Esophagus muscularis mucosa (tissue), 4 donors: ENCODE measurements at places on chromosomes 11 and 22. TPM values are rescaled to one million over a fixed set of nuclear protein-coding genes. Genes with fewer than 3 reads are reported as not detected.

DNA sequence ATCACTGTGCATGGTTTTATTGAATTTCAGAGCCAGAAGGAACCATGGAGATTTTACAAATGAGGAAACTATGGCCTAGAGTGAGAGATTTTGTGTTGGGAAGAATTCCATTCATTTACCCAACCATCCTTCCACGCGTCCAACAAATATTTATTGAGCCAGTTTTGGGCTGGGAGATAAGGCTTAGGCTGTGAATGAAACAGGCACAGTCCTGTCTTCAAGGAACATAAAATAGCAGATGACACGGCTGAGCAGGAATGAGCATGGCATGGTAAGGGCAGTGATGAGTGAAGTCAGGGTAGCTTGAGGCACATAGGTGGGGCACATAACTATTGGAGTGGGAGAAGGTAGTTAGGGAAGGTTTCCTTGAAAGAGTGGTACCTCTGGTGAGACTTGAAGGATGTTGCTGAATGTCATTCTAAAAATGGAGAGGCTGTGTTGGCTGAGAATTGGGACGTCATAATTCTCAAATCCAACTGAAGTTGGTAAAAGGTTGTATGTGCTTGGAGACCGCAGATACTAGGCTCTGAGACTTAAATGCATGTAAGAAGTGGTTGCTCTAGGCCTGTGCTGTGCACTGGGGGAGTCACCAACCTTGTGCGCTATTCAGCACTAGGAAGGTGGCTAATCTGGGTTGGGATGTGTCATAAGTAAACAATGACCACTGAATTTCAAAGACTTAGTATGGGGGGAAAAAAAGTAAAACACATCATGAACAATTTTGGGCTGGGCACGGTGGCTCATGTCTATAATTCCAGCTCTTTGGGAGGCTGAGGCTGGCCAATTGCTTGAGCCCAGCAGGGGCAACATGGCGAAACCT is 51.9 kb downstream of the TEAD1 start:
- H3K27ac ChIP-seq: no peak overlapping the region
- peak; percentile 60 for DNase-seq
- no peaks in the 10 kb centered on the region for H3K36me3 ChIP-seq

The PIH1D2 gene
- total RNA-seq: 1.3 TPM

DNA sequence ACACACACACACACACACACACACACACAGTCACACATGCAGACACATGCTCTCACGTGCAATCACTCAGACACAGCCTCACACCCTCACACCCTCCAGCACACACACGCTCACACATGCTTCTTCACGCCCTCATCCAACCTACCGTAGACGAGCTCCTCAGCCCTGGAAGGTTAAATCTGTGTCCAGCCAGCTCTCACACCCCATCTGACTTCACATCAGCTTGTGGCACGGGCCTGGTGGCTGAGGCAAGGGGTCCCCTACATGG is 1.3 kb upstream of the SCUBE1 start:
- peaks cover 49% of the 10 kb centered on the region for H3K4me1 ChIP-seq
- no peak for DNase-seq
- no peak overlapping the region for H3K4me3 ChIP-seq
- no peak overlapping the region for H3K27ac ChIP-seq

DNA sequence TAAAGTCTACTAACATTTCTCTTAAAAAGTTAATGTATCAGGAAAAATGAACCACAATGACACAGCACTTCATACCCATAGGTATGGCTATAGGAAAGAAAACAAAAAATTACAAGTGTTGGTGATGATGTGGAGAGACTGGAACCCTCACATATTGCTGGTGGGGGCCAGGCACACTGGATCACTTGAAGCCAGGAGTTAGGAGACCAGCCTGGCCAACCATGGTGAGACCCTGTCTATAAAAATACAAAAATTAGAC is 26.7 kb downstream of the TCF20 start:
- H3K27ac ChIP-seq: no peak overlapping the region
- no peaks in the 10 kb centered on the region for H3K27me3 ChIP-seq
- H3K4me1 ChIP-seq: no peaks in the 10 kb centered on the region
- no peak for DNase-seq
- no peaks in the 10 kb centered on the region for H3K36me3 ChIP-seq

The RHOD gene
- 22.8 TPM for total RNA-seq

- peaks cover 43% of the 10 kb centered on the region for H3K4me1 ChIP-seq
- DNase-seq: no peak
- no peaks in the 10 kb centered on the region for H3K36me3 ChIP-seq
- H3K27me3 ChIP-seq: no peaks in the 10 kb centered on the region
- H3K27ac ChIP-seq: peak overlapping the region; percentile 35
These were observed 16.7 kb downstream of the AMOTL1 start for GRCh38 chr11:94784884-94785283.

The GP1BB gene
- 16.7 TPM for total RNA-seq

DNA sequence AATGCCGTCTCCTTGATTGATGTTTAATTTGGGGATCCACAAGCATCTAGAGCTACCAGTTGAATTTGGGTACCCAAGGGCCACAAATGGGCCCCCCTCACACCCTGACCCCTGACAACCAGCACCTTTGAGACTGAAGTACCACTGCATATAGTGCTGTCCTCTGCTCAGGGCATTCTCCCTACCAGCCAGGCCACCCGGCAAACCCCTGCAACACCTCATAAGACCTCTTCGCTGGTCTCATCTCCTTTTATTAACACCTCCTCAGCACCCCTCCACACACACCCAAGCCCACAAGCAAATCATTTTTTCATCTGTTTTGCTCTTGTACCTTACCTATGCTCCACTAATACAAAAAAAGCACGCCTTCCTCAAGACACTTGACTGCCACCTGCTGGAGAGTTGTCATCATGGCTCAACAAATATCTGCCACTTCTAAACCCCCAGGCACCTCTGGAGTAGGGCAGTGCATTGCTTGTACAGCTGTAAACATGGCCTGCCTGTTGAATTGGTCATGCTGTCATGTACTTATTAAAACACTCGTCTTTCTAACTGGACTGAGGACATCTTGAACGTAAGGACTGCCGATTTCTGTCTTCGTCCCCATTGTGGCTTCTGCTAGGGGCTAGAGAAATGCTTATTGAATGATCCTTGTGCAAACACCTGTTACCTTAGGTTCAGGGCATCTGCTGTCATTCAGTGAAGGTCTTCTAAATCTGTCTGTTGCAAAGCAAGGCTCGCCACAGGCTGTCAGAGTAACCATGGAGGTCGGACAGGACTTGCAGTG is 66.5 kb downstream of the BMAL1 start:
- H3K36me3 ChIP-seq: peaks cover 6% of the 10 kb centered on the region
- H3K27ac ChIP-seq: no peak overlapping the region
- no peaks in the 10 kb centered on the region for H3K27me3 ChIP-seq
- H3K4me3 ChIP-seq: no peak overlapping the region
- DNase-seq: no peak

The WT1 gene
- 3.5 TPM for total RNA-seq

- no peak overlapping the region for H3K4me3 ChIP-seq
- DNase-seq: no peak
- H3K27me3 ChIP-seq: no peaks in the 10 kb centered on the region
- peaks cover 35% of the 10 kb centered on the region for H3K4me1 ChIP-seq
- H3K27ac ChIP-seq: peak overlapping the region; percentile 19
These were observed 17.2 kb downstream of the CBX7 start for GRCh38 chr22:39135092-39135896.

DNA sequence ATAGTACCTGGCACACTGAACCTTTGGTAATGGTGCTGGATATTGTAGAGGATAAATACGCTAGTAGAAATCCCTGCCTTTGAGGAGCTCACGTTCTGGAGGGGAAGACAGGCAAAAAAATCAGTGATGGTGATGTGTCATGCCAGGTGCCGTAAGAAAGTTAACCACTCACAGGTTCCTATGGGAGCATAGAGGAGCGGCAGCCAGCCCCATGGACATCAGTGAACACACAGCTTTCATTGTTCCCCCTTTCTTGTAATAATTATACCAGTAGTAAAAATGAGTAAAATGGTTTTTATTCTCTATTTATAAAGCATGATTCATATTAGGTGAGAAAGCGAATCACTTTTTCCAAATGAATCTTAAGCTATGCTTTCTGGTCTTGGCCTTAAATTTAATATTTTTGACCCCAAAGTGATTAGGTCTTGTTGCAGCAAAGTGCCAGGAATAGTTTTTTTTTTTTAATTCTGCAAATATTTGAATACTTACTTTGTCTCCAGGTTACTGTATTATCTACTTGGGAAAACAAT is 57.9 kb downstream of the UVRAG start:
- no peak for DNase-seq
- no peak overlapping the region for H3K27ac ChIP-seq
- H3K36me3 ChIP-seq: no peaks in the 10 kb centered on the region
- peaks cover 33% of the 10 kb centered on the region for H3K4me1 ChIP-seq

- no peak overlapping the region for H3K27ac ChIP-seq
- no peaks in the 10 kb centered on the region for H3K27me3 ChIP-seq
- peaks cover 21% of the 10 kb centered on the region for H3K4me1 ChIP-seq
- no peaks in the 10 kb centered on the region for H3K36me3 ChIP-seq
- DNase-seq: no peak
These were observed 180.0 kb downstream of the WNT11 start for GRCh38 chr11:76026281-76026680.

DNA sequence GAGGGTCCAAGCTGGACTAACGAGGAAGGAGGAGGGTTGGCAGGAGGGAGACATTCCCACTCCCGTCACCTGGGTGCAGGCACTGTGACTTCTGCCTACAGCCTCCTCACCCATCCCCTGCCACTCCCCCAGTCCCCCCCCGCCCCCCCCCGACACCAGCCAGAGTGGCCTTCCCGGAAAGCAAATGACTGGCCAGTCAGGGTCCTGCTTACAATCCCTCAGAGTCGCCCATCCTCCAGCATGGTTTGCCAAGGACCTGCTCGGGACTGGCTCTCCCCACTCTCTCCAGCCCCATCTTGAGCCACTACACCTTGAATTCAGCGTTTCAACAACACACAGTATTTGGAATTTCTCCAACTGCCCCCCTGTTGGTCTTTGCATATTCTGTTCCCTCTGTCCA is 59.6 kb downstream of the THAP12 start:
- no peaks in the 10 kb centered on the region for H3K36me3 ChIP-seq
- H3K4me1 ChIP-seq: peaks cover 18% of the 10 kb centered on the region
- no peak overlapping the region for H3K27ac ChIP-seq
- DNase-seq: no peak
- H3K4me3 ChIP-seq: peak overlapping the region; percentile 14

DNA sequence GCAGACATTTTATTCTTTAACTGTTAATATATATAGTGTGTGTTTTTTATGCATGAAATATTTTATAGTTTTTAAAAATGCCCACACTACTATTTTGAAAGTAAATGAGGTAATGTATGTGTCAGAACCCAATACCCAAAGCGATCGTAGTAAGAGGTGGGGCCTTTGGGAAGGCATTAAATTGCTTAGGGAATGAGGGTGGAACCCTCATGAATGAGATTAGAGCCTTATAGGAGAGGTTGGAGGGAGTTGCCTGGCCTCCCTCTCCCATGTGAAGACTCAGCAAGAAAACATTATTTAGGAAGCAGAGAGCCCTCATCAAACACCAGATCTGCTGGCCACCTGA is 11.1 kb downstream of the KLHL35 start:
- DNase-seq: no peak
- H3K36me3 ChIP-seq: no peaks in the 10 kb centered on the region
- no peaks in the 10 kb centered on the region for H3K27me3 ChIP-seq
- no peak overlapping the region for H3K4me3 ChIP-seq

GRCh38 chr11:13963949-13964770 is 1.6 kb downstream of the SPON1 start:
- no peaks in the 10 kb centered on the region for H3K36me3 ChIP-seq
- peak overlapping the region; percentile 56 for H3K4me3 ChIP-seq
- DNase-seq: no peak
- H3K27ac ChIP-seq: no peak overlapping the region

GRCh38 chr11:10646681-10647355 is 46.7 kb downstream of the IRAG1 start:
- H3K27ac ChIP-seq: peak overlapping the region; percentile 70
- H3K4me3 ChIP-seq: no peak overlapping the region
- H3K36me3 ChIP-seq: peaks cover 4% of the 10 kb centered on the region
- H3K4me1 ChIP-seq: peaks cover 96% of the 10 kb centered on the region
- no peaks in the 10 kb centered on the region for H3K27me3 ChIP-seq

- H3K4me3 ChIP-seq: no peak overlapping the region
- H3K4me1 ChIP-seq: peaks cover 60% of the 10 kb centered on the region
- peaks cover 28% of the 10 kb centered on the region for H3K36me3 ChIP-seq
- DNase-seq: no peak
- H3K27ac ChIP-seq: no peak overlapping the region
- H3K27me3 ChIP-seq: no peaks in the 10 kb centered on the region
These were observed 3.3 kb downstream of the DGCR8 start for GRCh38 chr22:20083157-20083890.

The LIF gene
- 4.8 TPM for total RNA-seq

- no peaks in the 10 kb centered on the region for H3K36me3 ChIP-seq
- H3K4me1 ChIP-seq: peaks cover 25% of the 10 kb centered on the region
- H3K4me3 ChIP-seq: no peak overlapping the region
- peaks cover 17% of the 10 kb centered on the region for H3K27me3 ChIP-seq
- DNase-seq: no peak
- no peak overlapping the region for H3K27ac ChIP-seq
These were observed 61.1 kb downstream of the LINC01488 start for GRCh38 chr11:69542314-69543168.

The TRIM29 gene
- total RNA-seq: 1.3 TPM

- DNase-seq: no peak
- no peaks in the 10 kb centered on the region for H3K36me3 ChIP-seq
- H3K27me3 ChIP-seq: no peaks in the 10 kb centered on the region
These were observed 49.2 kb upstream of the TIMP3 start for GRCh38 chr22:32752326-32752725.

- H3K27me3 ChIP-seq: no peaks in the 10 kb centered on the region
- DNase-seq: no peak
- H3K27ac ChIP-seq: peak overlapping the region; percentile 91
- H3K4me3 ChIP-seq: peak overlapping the region; percentile 68
These were observed 1.1 kb upstream of the FADS2 start for GRCh38 chr11:61826930-61827570.

DNA sequence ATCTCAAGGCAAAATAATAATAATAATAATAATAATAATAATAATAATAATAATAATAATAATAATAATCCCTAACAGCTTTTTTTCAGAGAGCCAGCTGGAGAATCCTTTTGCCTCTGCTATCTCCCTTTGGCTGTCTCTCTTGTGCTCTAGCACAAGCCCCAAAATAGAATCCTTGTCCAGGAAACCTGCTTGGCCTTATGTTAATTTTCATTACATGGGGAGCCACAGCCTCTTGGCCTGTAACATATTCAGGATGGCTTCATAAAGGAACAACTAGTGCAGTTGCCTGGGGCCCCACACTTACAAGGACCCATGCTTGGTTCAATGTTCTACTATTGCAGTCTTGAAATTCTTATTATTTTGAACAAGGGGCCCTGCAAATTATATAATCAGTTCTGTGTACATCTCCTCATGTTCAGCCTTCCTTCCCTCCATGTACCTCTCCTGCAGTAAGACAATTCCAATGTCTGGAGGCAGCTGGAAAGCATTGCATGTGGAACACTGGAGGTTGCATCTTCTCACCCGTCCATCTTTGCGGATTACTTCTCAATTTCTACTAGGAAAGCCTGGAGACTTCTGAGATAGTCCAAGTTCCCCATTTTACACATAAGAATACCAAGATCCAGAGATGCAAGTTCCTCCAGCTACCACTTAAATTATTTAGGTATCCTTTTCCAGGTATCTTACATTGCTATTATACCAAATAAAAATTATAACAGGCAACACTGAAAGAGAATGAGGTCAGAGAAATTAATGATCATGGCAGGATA is 37.8 kb upstream of the SORL1 start:
- no peak for DNase-seq
- H3K27me3 ChIP-seq: no peaks in the 10 kb centered on the region
- no peak overlapping the region for H3K4me3 ChIP-seq
- H3K27ac ChIP-seq: no peak overlapping the region

The GRAMD1B gene
- 4.0 TPM for total RNA-seq
